ENCODE measurements at places on chromosomes 5 and 9. TPM values are rescaled to one million over a fixed set of nuclear protein-coding genes. Genes with fewer than 3 reads are reported as not detected.

Gene SMIM32
- polyA plus RNA-seq, result not detected

DNA sequence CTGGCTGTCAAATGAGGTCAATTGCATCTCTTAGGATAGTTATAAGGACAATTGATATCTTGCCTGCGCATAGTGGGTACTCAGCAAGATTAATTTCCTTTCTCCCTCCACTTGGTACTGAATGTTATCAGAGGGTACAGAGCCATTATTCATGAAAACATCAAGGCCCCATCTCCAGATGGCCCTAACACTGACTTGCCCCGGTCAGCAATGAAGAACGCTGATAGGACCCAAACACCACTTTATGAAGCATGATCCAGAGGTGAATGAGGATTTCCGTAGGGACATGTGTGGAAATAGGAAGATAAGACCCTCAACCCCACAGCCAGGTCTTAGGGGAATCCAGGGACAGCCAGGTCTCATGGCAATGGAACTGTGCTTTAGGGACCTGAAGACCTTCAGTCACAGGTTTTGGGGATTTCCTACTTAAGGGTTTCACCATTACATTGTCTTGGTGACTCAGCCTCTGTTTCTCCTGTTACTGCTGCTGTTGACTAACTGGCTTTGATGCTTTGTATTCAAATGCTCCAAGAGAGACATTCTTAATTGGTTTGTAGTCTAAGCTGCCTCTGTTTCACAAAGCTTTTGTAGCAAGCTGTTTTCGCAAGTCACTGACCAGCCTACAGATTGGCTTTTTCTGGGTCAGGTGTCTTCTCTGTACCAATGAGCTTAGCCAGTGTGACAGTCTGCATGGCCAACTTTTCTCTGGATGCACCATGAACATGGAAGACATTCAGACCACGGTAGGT is 35.3 kb upstream of the IQGAP2 start:
- DNase-seq, result no peak
- no peaks in the 10 kb centered on the region for H3K27me3 ChIP-seq
- H3K27ac ChIP-seq, result no peak overlapping the region
- no peak overlapping the region for H3K4me3 ChIP-seq

Gene IL4
- not detected for polyA plus RNA-seq

Gene CDO1
- polyA plus RNA-seq, result 2.9 TPM

DNA sequence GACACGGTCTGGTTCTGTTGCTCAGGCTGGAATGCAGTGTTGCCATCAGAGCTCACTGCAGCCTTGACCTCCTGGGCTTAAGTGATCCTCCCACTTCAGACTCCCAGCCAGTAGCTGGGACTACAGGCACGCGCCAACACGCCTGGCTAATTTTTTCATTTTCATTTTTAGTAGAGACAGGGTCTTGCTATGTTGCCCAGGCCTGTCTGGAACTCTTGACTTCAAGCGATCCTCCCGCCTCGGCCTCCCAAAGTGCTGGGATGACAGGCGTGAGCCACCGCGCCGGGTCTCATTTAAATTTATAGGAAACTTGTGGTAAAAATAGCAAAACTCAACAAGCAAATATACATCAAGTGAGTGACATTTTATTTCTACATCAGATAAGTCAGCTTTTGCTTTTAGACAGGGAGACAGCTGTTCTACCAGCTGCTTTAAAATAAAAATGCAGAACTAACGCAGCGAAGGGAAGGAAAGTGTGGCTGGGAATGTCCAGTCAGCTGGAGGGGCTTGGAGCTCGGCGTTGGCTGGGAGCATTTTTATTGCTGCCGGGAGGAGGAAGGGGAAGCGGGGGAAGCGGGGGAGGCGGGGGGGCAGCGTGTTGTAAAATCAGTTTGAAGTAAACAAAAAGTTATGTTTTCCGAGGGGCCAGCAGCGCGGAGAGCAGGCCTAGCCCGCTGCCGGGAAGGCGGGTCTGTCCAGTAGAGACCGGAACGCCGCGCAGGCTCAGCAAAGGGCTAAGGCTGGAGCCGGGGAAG is 707 bp upstream of the ZFYVE16 start:
- H3K27ac ChIP-seq, result peak overlapping the region; percentile 93
- H3K27me3 ChIP-seq, result no peaks in the 10 kb centered on the region
- H3K4me1 ChIP-seq, result peaks cover 6% of the 10 kb centered on the region
- no peaks in the 10 kb centered on the region for H3K36me3 ChIP-seq
- peak overlapping the region; percentile 62 for H3K4me3 ChIP-seq
- peak; percentile 95 for DNase-seq

- H3K4me3 ChIP-seq, result no peak overlapping the region
- no peaks in the 10 kb centered on the region for H3K27me3 ChIP-seq
- H3K36me3 ChIP-seq, result no peaks in the 10 kb centered on the region
- no peak for DNase-seq
- H3K4me1 ChIP-seq, result no peaks in the 10 kb centered on the region
Observed at GRCh38 chr5:65749956-65750355, 28.0 kb downstream of the NLN start.

Gene ARL10
- 2.6 TPM for polyA plus RNA-seq

GRCh38 chr5:66013397-66013796 is 87.0 kb downstream of the ERBIN start:
- peaks cover 5% of the 10 kb centered on the region for H3K36me3 ChIP-seq
- H3K27me3 ChIP-seq, result no peaks in the 10 kb centered on the region
- no peaks in the 10 kb centered on the region for H3K4me1 ChIP-seq
- no peak overlapping the region for H3K27ac ChIP-seq

DNA sequence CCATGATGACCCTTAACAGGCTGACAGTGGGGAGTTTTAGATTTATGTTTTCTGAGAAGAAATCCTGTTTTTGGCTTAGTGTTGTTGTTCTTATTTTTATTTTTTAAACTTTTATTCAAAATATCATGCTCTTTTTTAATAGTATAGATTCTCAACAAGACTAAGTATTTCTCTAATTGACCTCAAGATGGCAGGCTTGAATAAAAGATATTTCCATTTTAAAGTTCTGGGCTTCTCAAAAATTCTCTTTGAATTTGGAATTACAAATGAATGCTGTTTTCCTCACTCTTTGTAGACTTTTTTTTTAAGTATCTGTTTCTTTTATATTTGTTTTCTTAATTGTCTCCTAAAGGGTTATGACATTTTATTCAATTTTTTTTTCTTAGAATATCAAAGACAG is 50.0 kb upstream of the SH3GL2 start:
- no peaks in the 10 kb centered on the region for H3K4me1 ChIP-seq
- H3K27me3 ChIP-seq, result no peaks in the 10 kb centered on the region
- H3K27ac ChIP-seq, result no peak overlapping the region
- peak; percentile 47 for DNase-seq
- no peaks in the 10 kb centered on the region for H3K36me3 ChIP-seq
- H3K4me3 ChIP-seq, result no peak overlapping the region

DNA sequence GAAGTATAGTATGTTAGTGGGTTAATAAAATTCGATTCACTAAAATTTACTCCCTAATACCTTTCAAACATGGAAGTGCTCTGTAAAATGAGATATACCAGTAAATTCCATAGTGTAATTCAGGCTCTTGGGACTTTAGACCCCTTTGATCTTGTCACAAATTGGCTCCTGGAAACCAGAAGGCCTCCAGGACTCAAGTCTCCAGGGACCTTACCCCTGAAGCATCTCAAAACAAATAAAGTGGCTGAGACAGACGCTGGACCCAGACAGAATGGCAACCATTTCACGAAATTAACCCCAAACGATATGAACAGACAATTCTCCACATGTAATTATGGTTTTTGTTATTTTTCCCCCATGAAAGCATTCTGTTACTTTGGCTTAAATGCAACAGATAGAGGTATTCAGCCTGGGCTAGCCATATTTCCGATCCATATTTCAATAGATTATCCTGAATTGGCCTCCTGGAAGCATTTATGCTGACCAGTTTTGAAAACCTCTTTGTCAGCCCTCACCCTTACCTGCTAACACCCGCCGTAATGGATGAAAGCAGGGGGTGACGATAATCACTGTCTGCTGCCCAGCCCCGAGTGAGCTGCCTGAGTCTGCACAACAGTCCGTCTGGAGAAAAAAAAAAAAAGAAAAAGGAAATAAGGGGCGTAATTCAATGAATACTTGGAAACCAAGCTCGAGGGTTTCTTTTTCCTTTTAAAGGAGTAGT is 34.1 kb upstream of the EFNA5 start:
- no peaks in the 10 kb centered on the region for H3K4me1 ChIP-seq
- no peak overlapping the region for H3K4me3 ChIP-seq
- H3K27me3 ChIP-seq, result no peaks in the 10 kb centered on the region
- no peaks in the 10 kb centered on the region for H3K36me3 ChIP-seq

DNA sequence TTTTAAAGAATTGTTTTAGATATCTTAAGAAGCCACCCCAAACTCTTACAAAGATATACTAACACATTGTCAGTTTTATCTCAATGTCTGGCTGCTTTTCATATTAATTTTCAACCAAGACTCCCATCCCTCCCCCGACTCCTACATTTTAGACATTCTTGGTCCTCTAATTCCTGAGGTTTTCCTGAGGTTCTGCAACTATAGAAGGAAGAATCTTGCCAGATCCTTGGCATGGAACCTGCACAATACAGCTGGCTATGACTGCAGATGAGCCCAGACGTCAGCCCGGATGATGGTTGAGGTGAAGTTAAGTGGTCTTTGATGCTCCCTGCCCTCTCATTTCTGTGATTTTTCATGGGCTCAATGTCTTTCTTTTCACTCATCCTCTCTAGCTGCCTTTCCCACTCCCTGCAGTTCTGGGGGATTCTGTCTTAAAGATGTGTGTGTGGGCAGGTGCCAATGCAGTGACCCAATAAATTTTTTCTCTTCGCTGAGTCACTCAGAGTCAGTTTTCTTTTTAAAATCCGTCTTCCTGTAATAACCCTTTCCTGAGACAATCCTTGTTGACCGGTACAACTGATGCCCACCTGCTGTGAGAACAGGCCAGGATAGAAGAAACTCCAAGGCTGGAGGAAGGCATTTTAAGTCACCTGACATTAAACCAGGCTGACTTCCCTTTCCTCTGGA is 237.8 kb upstream of the GAS1 start:
- no peak for DNase-seq
- no peak overlapping the region for H3K4me3 ChIP-seq
- no peaks in the 10 kb centered on the region for H3K4me1 ChIP-seq
- no peaks in the 10 kb centered on the region for H3K36me3 ChIP-seq
- H3K27me3 ChIP-seq, result no peaks in the 10 kb centered on the region

DNA sequence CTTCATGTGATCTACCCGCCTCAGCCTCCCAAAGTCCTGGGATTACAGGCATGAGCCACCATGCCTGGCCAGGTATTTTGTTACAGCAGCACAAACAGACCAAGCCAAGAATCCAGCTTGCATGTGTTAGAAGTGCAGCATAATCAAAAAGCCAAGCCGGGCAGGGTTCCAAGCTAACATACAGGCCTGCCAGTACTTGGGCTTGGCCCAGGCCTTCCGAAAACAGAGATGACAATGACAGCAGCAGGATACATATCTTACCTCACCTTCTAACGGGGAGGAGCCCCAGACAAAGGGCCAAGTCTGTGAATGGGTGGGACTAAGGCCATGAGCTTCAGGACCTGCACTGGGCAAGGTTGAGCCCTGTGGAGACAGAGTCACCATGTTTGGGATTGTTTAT is 91.4 kb upstream of the ZNF462 start:
- peaks cover 2% of the 10 kb centered on the region for H3K4me1 ChIP-seq
- DNase-seq, result peak; percentile 82
- H3K27ac ChIP-seq, result no peak overlapping the region
- H3K36me3 ChIP-seq, result no peaks in the 10 kb centered on the region
- no peaks in the 10 kb centered on the region for H3K27me3 ChIP-seq

DNA sequence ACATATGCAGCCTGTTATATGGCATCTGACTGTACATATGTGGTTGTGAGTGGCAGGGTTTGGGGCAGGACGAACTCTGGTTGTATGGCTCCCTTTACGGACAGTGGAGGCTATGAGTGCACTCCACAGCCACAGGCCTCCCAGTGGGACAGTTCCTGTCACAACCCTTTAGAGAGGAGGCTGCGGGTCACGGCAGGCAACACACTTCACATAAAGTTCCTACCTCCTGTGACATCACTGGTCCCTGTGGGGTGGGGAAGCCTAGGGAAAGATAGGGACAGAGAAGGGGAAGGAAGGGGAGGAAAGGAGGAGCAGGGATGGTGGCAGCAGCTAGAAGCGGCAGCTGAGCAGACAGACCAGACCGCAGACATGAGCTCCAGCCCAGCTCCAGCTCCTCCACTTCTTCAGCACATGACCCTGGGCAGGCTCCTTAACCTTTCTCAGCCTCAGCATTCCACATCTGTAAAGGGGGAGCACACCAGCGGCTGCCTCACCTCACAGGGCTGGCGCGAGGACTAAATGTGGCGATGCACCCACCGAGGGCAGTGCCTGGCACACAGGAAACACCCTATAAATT is 27.4 kb upstream of the CORO2A start:
- H3K27me3 ChIP-seq, result no peaks in the 10 kb centered on the region
- no peak overlapping the region for H3K4me3 ChIP-seq
- H3K36me3 ChIP-seq, result peaks cover 48% of the 10 kb centered on the region

- peaks cover 9% of the 10 kb centered on the region for H3K4me1 ChIP-seq
- DNase-seq, result no peak
- no peak overlapping the region for H3K4me3 ChIP-seq
Observed at GRCh38 chr9:121667214-121667613, 15.8 kb downstream of the DAB2IP start.

- no peaks in the 10 kb centered on the region for H3K4me1 ChIP-seq
- H3K4me3 ChIP-seq, result no peak overlapping the region
- H3K27me3 ChIP-seq, result no peaks in the 10 kb centered on the region
Observed at GRCh38 chr5:55923177-55923771, 71.5 kb downstream of the IL6ST start.

- no peaks in the 10 kb centered on the region for H3K36me3 ChIP-seq
- no peak overlapping the region for H3K4me3 ChIP-seq
- no peak for DNase-seq
- no peaks in the 10 kb centered on the region for H3K27me3 ChIP-seq
- H3K4me1 ChIP-seq, result peaks cover 11% of the 10 kb centered on the region
Observed at GRCh38 chr9:4579001-4579400, 83.1 kb upstream of the PLPP6 start.

Gene WDR38
- 12.8 TPM for polyA plus RNA-seq
